Fibroblast of villous mesenchyme (primary cell): ENCODE measurements at places on chromosomes 11 and 22.

DNA sequence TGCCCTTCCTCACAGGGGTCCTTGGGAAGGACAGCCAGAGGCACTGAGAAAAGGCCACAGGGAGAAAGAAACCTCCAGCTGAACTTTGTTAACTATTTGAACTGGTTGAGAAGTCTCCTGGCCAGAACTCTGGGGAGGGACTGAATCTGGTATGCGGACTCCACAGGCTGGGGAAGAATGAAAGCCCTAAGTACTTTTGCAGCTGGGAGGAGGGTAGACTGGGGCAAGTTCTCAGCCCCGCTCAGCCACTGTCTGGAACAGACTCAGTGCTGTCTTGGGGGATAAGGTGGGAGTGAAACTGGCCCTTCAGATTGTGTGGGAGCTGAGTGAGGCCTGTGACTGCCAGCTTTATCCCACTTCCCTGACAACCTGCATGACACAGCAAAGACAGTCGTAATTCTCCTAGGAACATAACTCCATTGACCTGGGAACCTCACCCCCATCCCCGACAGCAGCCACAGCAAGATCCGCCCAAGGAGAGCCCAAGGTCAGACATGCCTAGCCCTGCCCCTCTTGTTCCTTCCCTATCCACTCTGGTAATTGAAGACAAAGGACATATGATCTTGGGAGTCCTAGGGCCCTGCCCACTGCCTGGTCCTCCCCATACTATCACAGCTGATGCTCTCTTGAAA lies 475.1 kb upstream of the CNTN5 start:
- no peak for DNase-seq

GRCh38 chr11:125141686-125142535 lies 22.6 kb upstream of the PKNOX2 start:
- DNase-seq: peak; percentile 38

GRCh38 chr22:43666457-43666856 lies 145.6 kb downstream of the EFCAB6 start:
- DNase-seq: no peak

DNA sequence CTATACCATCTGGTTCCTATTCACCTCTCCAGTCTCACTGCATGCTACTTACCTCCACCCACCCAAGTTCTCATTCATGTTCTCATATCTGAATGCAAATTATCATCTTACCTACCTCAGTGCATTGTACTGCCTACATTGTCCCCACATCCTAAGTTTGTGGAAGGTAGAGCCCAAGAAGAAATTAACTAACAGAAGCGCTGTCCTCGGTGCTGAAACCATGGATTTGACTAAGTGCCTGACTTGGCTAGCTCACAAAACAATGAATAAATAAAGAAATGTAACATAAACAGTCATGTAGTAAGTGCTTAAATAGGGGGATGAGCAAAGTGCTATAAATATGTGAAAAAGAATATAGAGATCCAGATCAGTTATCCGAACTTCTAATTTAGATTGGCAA lies 63.2 kb downstream of the GRIA4 start:
- peak; percentile 59 for DNase-seq

DNA sequence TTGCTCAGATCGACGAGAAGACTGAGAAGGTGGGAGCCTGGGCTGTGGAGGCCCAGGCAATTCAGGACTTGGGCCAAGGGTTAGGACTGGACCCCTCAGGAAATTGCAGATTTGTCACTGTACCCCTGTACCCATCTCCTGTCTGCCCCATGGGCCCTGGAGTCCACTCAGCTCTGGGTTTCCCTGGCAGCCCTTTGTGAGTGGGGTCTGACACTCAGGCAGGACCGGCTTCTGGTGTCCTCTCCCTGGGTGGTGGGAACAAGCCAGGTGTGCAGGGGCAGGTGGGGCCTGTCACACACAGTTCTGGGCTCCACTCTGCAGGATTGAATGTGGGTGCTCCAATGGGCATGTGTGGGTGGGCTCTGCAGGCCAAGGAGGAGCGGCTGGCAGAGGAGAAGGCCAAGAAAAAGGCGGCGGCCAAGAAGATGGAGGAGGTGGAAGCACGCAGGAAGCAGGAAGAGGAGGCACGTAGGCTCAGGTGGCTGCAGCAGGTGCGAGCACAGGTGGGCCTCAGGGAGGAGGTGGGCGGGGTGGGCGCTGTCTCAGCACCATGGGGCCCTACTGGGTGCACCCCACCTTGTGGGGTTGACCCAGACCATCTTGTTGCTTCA lies 21.6 kb downstream of the INCENP start:
- no peak for DNase-seq

DNA sequence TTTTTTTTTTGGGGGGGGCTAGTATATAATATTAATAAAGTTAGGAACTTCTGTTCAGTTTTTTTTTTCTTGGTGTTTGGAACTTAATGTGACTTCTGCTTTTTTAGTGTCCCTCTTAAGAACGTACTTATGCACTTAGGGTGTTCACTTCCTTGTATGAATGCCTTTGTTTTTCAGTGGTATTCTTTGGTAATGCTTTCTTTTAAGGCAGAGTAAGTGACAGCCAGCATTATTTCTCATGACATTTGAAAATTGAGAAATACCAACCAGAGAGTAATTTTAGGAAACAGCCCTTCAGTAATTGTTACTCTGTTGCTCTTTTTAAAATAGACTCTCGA lies 2.4 kb downstream of the GRK3 start:
- no peak for DNase-seq

DNA sequence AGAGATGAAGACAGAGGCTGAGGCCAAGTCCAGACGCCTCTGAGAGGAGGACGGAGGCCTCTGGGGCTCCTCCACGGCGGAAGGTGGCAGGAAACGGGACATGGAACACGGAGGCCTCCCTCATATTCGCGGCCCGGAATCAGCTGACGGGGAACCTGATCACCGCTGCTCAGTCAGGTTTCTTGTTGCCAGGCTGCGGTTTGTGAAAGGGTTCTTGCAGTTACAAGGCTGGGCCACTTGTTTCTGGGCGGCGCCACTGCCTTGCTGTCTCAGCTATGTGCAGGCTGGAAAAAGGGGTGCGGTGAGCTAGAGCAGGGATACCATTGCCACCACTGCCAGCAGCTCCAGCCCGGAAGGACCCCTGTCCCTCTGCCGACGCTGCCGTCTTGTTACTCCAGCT lies 10.0 kb upstream of the MMP1 start:
- no peak for DNase-seq

DNA sequence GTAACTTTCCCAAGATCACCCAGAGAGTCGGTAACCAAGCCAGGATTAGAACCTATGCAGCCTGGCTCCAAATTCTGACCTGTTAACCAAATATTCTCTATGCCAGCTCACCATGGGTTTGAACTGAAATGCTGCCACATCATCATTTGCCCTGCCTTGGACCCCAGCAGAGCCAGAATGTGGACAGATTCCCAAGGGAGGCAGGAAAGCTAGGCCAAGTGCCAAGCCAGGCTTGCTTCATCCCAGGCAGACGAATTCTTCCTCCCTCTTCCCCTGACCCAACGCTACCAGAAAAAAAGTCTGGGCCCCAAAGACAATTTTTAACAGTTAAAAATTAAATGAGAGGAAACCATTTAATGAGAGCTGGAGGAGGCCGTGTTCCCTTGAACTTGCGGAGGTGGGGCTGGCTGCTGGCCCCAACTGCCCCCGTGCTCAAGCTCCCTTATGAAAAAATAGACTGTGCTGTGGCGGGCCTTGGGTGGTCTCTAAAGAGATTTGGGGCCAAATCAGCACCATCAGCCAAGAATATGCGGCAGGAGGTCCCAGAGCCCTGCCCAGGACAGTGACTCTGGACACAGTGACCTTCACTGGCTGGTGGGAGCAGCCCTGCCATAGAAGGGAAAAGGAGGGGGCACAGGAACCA lies 184.1 kb upstream of the SYT13 start:
- peak; percentile 14 for DNase-seq

DNA sequence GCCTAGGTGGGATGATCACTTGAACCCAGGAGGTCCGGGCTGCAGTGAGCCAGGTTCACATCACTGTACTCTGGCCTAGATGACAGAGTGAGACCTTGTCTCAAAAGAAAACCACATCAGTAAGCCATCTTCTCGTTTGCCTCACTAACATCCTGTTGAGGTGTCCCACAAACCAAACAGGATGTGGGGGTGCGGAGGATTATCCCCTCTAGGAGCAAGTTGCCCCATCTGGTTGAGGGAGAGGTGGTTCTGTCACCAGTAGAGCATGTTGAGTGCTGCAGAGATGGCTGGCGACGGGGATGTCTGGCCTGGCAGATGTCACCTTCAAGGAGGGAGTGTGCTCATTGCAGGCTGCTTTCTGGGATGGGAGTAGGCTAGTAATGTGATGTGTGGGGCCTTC lies 72.4 kb downstream of the ZNRF3 start:
- peak; percentile 23 for DNase-seq

GRCh38 chr11:108871152-108871551 lies 206.3 kb downstream of the DDX10 start:
- DNase-seq: peak; percentile 74

GRCh38 chr22:35649026-35649553 lies 844 bp downstream of the APOL6 start:
- DNase-seq: no peak

DNA sequence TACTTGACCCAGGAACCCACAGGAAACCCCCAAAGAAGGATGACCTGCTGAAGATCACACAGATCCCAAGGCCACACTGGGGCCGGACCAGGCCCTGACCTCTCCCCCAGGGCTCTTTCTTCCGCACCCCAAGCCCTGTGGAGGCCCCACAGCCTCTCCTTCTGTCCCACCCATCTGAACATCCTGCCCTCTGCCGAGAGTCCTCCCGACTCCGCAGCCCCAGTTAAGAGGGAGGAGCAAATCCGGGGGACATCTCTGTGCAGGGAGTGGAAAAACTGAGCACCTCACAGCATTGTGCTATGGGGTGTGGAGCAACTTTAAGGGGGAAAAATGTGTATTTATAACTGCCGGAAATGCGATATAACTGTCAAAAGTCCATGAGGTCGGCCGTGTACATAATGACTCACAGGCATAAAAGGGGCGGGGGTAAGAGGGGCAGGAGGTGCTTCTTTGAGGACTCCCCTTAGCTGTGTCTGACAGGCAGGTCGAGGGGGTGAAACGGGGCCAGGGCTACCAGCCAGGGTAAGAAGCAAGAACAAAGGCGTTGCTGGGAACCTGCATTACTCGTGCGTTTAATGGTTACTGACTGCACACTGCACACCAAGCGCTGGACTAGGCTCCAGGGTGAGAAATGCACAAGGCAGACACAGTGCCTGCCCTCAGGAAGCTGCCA lies 57.2 kb downstream of the WNT11 start:
- DNase-seq: no peak

GRCh38 chr22:40533712-40534378 lies 102.7 kb downstream of the MRTFA start:
- peak; percentile 91 for DNase-seq

DNA sequence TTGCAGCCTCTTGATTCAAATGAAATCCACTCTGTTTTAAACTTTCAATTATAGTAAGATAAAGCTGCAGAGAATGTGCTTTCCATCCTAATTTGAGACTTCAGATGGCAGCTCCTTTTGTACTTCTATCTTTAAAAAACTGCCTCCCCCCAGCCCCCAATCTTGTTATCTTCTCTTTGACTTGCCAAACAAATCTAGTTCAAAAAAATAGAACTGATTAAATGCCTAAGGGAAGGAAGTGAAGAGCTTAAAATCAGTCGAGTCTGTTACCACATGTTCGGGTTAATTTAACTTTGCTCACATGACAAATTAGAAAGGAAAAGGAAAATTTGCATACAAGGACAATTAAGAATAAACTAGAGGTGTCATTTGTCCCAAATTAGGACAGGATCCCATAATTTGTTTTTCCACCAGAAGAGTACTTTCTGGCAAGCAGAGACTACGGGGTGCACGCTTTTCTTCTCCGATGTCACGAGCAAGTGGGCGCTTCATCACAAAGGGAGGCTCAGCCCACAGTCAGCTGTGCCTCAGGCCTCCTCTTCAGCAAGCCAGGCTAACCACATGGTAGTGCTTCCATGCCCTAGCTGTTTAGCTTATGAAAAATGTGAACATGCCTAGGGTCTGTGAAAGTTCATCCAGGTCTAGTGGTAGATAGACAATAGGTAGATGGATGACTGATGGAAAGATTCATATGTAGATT lies 69.0 kb upstream of the LDLRAD3 start:
- DNase-seq: no peak

DNA sequence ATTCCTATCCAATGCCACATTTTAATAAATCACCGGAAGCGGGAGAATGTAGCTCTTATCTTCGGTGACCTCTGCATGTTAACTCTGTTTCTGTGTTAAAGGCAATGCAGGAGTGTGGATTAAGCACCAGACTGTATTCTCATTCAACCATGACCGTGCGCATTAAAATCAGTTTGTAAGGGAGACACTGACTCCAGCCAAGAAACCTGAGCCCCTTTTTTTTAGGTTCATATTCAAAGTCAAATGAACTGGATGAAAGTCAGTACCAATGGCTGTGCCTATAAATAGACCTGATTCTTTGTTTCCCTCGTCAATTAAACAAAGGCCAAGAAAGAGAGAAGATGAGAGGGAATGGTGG lies 32.2 kb downstream of the C11orf91 start:
- no peak for DNase-seq

GRCh38 chr22:49582181-49582580 lies 245.5 kb downstream of the BRD1 start:
- DNase-seq: no peak

- DNase-seq: no peak
Observed at GRCh38 chr11:45933131-45933831, 10.8 kb downstream of the LARGE2 start.

DNA sequence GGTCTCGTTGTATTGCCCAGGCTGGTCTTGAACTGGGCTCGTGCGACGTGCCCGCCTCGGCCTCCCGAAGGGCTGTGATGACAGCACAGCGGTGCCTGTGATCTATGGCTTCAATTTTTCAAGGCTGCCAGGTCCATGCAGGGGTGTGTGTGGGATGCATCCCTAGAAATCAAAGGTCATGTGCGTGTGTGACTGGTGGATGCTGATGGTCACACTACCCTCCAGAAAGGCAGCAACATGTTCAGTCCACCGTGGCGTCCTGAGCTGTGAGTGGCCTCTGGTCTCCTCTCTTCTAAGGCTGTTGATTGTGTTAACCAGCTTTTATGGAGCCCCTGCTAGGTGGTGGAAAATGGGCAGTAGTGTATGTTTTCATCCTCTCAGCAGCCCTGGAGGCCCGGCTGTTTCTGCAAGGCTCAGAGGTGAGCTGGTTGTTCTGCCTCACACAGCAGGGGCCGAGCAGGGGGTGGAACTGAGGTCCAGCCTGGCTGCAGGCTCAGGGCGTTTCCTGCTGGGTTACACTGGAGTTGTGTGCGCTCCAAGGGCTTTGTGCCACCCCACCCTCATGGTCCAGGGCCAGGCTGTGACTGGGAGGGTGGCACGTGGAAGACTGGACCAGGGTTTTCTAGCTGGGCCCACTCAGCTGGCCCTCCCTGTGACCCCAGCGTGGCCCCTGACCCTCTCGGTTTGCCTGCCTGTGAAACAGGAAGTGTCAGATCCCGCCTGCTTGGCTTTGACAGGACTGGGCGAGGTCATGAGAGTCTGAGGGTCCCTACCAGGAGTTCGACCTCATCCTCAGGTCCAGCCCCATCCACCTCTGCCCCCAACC lies 7.7 kb downstream of the BIK start:
- DNase-seq: no peak
